Activated CD8-positive, alpha-beta T cell treated with anti-CD3 and anti-CD28 coated beads, Interleukin-2, amount 10 ng/mL, durations not matched to agents 7 days and 5 days (primary cell): ENCODE measurements at places on chromosomes 2 and 18.
A peak's percentile ranks its signal among the peaks of the same experiment; 100 is the strongest.

GRCh38 chr18:67219821-67220220 is 296.7 kb downstream of the DSEL start:
- DNase-seq, result no peak

- DNase-seq, result no peak
Observed at GRCh38 chr18:78830161-78830560, 149.5 kb upstream of the SALL3 start.

DNA sequence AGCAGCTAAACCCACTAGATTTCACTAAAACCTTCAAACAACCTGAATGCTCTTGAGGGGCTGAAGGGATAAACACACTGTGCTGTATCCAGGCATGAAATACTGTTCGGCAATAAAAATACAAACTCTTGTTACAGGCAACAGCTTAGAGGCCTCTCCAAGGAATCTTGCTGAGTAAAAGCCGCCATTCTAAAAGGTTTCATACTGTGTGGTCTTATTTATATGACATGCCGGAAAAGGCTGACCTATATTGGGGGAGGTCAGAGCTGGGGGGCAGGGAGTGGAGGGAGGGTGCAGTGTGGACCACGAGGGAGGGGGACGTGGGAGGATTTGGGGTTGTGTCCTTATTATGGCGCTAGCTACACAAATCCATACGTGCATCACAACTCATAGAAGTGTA is 136.2 kb downstream of the MBP start:
- no peak for DNase-seq

DNA sequence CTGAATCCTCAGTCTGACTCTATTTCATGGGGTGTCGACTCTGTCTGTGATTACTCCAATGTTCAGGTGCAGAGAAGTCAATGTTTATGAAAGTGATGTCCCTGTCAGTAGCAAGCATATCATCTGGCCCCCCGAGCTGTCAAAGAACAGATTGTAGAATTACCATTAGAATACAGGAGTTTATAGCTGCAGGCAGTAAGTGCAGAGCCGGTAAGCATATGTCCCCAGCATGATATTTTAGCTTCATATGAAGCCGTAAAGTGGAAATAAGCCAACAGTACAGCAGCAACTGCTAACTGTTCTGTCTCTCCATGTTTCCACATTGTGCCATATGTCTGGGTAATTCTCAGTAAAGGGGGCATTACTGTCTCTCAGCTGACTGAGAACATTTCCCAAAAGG is 541.8 kb downstream of the SOX11 start:
- no peak for DNase-seq

DNA sequence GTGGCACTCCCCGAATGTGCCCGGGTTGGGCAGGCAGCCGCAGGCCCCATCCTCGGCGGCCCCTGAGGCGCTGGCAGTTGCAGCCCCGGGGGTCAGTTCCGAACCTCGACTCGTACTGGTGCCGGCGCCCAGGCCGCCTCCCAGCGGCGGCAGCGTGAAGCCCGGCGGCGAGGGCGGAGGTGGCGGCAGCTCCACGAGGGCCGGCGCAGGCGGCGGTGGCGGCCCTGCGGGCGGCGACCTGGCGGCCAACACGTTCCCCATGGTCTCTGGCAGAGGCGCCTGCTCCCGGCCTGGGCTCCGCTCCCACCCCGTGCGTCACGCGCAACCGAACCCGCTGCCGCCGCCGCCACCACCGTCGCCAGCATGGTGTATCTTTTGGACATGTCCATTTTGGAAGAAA is 196.3 kb downstream of the CCDC74A start:
- no peak for DNase-seq

- peak; percentile 29 for DNase-seq
Observed at GRCh38 chr2:170505631-170506275, 209.4 kb upstream of the SP5 start.

- DNase-seq, result no peak
Observed at GRCh38 chr2:33086400-33087015, 139.8 kb downstream of the LTBP1 start.

DNA sequence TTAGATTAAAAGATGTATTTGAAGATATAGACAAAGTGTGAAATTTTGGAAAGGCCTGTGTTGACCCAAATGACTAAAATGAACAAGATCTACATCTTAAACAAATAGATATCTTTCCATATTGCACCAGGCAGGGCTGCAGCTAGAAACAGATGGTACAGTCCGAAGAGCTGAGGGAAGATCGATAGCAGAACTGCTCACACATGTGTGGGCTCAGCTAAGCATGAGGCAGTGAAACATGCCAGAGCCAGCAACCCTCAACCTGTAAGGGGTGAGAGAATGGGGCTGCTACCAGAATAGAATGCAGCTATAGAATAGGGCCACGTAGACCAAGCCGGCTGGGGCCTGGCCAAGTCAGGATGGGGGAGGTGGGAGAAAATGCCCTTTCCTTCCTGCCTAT is 87.8 kb downstream of the SLC5A7 start:
- DNase-seq, result no peak

DNA sequence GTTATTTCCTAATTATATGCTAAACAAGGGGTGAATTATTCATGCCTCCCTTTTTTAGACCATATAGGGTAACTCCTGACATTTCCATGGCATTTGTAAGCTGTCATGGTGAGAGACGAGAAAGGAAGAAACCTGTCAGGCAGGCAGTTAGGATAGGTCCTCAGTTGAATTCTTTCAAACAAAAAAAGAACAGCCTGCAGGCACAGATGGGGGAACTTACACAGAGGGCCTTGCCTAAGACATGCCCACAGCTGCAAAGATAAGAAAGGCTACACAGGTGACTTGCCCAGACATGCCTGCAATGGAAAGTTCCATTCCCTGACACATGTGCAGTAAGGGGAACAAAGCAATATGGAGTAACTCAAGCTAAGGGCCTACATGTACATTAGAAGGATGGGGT is 128.1 kb downstream of the TMEM163 start:
- DNase-seq, result no peak

DNA sequence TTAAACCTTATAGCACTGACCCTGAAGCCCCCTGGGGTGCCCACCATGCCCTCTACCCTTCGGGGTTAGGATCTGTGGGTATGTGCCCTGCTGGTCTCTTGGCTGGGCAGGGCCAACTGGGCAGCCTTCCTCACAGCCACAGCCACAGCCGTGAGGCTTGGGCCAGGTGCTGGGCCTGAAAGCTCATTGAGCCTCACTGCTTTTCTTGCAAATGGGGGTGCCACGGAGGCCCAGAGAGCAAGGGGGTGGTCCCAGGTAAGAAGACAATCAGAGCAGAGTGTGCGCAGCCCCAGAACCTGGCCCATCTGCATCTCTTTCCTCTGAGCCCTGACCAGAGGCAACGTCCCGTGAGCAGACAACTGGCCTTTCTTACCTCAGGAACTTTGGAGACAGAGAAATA is 34.7 kb downstream of the KCNF1 start:
- DNase-seq, result no peak

- no peak for DNase-seq
Observed at GRCh38 chr2:188898261-188898660, 75.9 kb upstream of the COL3A1 start.

- no peak for DNase-seq
Observed at GRCh38 chr2:143071185-143071876, 57.9 kb upstream of the ARHGAP15 start.

GRCh38 chr2:83022631-83023210 is 1436.4 kb downstream of the SUCLG1 start:
- DNase-seq, result no peak

- DNase-seq, result no peak
Observed at GRCh38 chr2:1808981-1809422, 64.7 kb upstream of the PXDN start.

- no peak for DNase-seq
Observed at GRCh38 chr2:168574856-168575630, 119.0 kb downstream of the CERS6 start.

- no peak for DNase-seq
Observed at GRCh38 chr18:55821219-55821618, 233.2 kb upstream of the TCF4 start.

DNA sequence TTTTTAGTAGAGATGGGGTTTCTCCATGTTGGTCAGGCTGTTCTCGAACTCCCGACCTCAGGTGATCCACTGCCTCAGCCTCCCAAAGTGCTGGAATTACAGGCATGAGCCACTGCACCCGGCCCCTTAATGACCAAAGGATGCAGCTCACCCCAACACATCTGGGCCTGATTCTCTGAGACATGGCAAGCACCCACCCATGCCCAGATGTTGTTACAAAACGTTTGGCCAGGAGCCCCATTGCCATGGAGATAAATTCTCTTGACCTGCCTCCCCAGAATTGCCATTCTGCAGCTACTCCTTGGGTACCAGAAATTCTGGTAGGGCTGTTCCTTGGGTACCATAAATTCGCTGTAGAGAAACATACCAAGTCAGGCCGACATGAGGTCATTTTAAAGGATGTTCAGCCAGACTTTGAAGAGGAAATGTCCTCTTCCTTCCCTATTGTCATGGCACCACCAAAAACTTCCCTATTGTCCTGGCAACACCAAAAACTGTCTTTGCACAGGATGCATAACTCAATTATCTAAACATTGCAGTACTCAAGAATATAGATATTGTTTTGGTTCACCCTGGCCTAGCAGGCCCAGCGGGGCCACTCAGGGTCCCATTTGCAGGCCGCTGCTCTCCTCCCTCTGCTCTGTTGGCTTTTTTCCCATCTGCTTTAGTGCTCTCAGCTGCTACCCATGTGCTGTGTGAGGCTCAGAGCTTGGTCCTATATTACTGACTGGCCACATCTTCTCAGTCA is 160.9 kb upstream of the TTC39C start:
- no peak for DNase-seq

DNA sequence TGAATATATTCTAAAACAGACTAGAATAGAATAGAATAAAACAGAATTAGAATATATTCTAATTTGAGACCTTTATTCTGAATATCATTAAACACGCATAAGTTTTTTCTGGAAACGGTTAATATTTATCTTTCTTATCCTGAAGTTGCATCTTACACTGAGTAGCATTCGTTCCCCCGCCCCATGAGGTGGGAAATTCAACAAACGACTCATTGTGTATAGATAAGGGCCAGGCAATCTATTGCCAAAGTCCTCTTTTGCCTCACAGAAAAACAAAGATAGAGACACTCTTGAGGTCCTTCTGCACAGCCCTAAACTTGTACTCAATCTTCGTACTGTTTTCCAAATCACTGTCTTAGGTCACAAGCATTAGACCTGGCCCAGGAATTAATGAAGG is 98.1 kb downstream of the COL6A3 start:
- no peak for DNase-seq

- DNase-seq, result no peak
Observed at GRCh38 chr18:40109252-40110049, 1845.6 kb upstream of the PIK3C3 start.

DNA sequence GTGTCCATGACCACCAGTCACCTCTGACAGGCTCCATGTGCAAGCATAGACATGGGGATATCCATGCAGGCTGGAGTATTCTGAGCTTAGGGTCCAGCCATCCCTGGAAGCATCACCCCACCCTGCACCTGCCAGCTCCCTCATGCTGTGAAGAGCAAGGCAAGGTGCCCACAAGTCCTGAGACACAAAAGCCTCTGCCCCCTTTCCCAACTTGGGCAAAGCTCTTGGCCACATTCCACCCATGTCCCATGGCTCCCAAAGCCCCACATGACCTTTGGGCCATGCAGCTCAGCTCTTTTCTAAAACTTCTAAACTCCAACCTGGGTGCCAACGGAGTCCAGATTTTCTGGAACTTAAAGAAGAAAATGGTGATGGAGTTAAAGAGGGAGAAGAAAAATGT is 99.8 kb upstream of the SH3BP4 start:
- DNase-seq, result no peak

DNA sequence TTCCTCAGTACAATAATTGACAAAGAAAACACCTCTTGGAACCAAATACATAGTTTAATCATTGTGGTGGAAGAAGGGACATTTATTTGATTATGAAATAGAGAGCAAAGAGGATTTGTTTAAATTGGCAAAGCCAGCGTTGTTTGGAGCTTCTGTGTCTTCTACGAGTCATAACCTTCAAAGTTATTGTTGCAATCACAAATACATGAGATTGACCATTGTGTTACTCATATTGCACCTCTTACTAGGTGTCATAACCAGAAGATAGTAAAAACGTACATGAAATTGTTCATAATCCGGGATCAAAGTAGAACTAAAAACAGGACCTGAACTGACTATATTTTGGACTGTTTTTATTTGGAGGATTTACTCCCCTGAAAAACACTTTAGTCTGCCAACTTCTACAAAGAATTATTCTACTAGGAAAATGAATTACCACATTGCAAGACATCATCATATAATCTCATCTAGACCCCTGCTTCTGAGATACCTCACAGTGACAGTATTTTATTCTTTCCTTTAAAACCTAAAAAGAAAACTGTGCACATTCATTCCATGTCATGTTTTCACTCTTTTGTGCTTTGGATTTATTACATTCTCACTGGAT is 151.7 kb upstream of the KLF7 start:
- DNase-seq, result no peak

- DNase-seq, result no peak
Observed at GRCh38 chr2:226446406-226447001, 353.1 kb downstream of the IRS1 start.

- peak; percentile 77 for DNase-seq
Observed at GRCh38 chr2:25521665-25522387, 151.6 kb downstream of the DTNB start.

- no peak for DNase-seq
Observed at GRCh38 chr2:26462511-26463243, 15.2 kb downstream of the OTOF start.

DNA sequence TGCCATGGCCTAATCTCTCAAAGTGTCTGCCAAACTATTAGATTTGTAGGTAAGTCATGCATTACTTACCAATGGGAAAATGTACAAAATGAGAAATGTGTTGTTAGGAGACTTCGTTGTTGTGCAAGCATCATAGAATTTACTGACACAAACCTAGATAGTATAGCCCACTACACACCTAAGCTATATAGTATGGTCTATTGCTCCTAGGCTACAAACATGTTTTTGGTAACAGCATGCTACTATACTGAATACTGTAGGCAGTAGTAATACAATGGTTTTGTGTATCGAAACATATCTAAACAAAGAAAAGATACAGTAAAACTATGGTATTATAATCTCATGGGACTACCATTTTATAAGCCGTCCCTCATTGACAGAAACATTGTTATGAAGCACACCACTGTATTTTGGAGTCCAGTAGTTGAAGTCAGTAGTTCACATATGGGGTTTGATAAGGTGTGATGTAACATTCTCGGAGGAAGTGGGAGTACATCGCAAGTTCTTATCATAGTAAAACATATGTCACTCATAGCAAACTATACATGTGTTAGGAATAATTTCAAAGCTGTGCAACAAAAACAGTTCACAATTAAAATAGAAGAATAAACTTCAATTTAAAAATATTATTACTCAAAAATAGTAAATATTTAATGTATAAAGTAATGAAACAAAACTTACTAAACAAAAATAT is 12.0 kb upstream of the GTF2A1L start:
- no peak for DNase-seq
